ENCODE measurements at places on chromosomes 3 and 15. TPM values are rescaled to one million over a fixed set of nuclear protein-coding genes. Genes with fewer than 3 reads are reported as not detected.

- H3K4me3 ChIP-seq, result no peak overlapping the region
- H3K27ac ChIP-seq, result peak overlapping the region; percentile 38
- H3K36me3 ChIP-seq, result no peaks in the 10 kb centered on the region
- no peaks in the 10 kb centered on the region for H3K4me1 ChIP-seq
- H3K27me3 ChIP-seq, result no peaks in the 10 kb centered on the region
Measured at GRCh38 chr15:32870240-32871033, 152.6 kb downstream of the GREM1 start.

Gene DAPK2
- 10.3 TPM for polyA plus RNA-seq

Gene SLC27A2
- polyA plus RNA-seq, result 6.9 TPM

DNA sequence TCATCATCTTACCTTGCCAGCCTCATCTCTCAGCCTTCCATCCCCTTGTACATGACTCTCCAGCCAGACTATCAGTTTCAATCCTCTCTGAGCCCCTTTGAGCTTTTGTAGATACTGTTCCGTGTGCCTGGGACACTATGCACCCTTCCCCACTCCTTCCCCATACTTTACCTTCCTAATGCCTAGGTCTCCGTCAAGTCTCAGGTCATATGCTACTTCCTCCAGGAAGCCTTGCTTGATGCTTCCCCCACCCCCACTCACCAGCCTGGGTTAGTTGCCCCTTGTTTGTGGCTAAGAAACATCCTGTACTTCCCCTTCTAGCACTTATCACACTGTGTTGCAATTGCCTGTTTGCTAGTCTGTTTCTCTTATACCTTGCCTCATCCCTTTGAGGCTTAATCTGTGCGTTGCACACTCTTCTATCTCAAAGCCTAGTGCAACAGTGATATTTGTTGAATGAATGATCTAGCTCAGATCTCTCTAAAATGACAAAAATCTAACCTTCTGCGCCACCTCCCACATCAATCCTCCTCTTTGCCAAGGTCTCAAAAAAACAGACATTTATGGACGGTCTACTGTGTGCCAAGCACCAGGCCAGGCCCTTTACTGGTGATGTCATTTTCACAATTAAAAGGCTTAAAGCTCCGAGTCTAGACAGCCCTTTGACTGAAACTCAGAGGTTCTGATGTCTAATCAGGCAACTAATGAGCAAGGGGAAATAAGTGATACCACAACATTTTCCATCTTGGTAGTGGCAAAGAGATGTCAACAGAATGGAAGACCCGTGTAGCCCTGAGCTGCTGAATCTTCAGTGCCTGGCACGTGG, 6.5 kb upstream of the USP3 start:
- no peak overlapping the region for H3K4me3 ChIP-seq
- peak overlapping the region; percentile 24 for H3K27ac ChIP-seq
- H3K27me3 ChIP-seq, result no peaks in the 10 kb centered on the region
- H3K4me1 ChIP-seq, result peaks cover 25% of the 10 kb centered on the region
- no peaks in the 10 kb centered on the region for H3K36me3 ChIP-seq
- no peak for DNase-seq

Gene PCOLCE2
- polyA plus RNA-seq, result 6.1 TPM

DNA sequence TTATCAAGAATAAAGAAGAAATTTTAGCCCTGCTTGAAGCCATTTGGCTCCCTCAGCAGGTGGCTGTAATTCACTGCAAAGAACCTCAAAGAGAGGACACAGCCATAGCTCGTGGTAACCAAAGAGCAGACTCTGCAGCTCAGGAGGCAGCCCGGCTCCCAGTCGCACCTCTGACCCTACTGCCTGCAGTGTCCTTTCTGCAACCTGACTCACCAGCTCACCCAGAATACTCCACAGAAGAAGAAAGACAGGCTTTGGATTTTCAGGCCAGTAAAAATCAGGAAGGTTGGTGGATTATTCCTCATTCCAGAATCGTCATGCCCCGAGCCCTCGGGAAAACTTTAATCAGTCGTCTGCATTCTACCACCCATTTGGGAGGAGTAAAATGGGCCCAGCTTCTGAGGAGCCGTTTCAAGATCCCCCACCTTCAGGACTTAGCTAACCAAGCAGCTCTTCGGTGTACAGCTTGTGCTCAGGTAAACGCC, 38.6 kb downstream of the ZBTB11 start:
- no peaks in the 10 kb centered on the region for H3K36me3 ChIP-seq
- no peak overlapping the region for H3K27ac ChIP-seq
- no peak for DNase-seq

Gene ZCWPW2
- polyA plus RNA-seq, result not detected

DNA sequence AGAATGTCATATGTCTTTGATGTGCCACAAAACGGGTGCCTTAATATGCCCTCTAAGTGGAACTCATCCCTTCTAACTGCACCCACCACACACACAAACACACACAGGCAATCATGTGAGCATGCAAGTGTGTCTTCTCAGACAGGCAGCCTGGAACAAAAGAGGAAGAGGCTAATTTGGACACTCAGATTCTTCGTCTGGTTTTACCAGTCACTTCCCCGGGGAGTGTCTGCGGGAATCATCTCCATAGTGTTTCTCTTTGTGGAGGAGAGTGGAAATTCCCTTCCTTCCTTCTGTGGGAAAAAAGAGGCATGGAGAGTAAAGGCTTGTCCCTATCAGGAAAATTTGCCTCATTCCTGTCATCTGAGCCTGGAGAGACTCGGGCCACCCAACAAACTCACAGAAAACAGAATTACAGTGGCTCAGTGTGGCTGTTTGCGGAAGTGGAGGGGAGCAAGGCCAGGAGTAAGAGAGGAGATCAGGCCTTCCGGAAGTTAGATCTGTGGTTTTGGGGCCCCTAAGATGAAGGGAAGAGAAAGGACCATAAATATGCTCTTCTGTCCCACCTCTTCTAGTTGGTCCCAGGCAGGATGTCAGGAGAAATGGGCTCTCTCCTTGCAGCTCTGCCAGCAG, 212.6 kb upstream of the SEMA6D start:
- no peak for DNase-seq
- no peak overlapping the region for H3K4me3 ChIP-seq
- H3K27ac ChIP-seq, result no peak overlapping the region

Gene FGF7
- 4.1 TPM for polyA plus RNA-seq

- H3K27me3 ChIP-seq, result no peaks in the 10 kb centered on the region
- DNase-seq, result no peak
- no peak overlapping the region for H3K4me3 ChIP-seq
- H3K36me3 ChIP-seq, result no peaks in the 10 kb centered on the region
- no peak overlapping the region for H3K27ac ChIP-seq
- H3K4me1 ChIP-seq, result no peaks in the 10 kb centered on the region
Measured at GRCh38 chr3:24684506-24685023, 189.9 kb upstream of the THRB start.

Measured in small intestine (tissue), 16 donors.